H54 (cell line): ENCODE measurements at places on chromosomes 1 and 21.

- DNase-seq, result no peak
Observed at GRCh38 chr1:13783551-13783950, 83.6 kb downstream of the PRDM2 start.

- no peak for DNase-seq
Observed at GRCh38 chr1:153842006-153842471, 66.8 kb downstream of the SLC27A3 start.

DNA sequence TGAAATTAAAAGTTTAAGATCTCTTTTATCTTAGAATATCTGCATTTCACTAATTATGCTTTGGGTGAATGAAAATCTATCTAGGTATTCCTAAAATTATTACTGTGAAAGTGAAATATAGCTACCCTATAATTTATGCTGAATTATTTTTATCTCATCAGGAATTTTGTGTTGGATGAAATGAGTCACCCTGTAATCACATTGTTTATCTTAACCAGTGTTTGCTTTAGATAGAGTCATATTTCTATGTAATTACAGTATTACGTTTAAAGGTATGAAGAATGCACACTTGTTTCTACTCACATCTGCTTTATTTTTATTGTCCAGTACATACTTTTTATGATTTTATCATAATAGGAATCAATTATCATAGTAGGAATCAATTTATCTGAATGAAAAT, 249.2 kb downstream of the NCAM2 start:
- DNase-seq, result no peak

- no peak for DNase-seq
Observed at GRCh38 chr1:235156265-235156664, 4.8 kb downstream of the RBM34 start.

DNA sequence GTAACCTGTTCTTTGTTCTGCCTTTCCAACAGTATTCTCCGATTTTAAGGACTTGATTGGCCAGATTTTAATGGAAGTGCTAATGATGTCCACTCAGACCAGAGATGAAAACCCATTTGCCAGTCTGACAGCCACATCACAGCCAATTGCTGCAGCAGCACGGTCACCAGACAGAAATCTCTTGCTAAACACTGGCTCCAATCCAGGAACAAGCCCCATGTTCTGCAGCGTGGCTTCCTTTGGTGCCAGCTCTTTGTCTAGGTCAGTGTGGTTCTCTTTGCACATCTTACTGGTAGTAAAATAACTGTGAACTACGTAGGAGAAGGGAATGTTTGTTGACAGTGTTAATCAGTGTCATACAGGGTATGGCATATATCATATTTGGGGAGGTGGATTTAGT, 72.7 kb downstream of the UBE4B start:
- no peak for DNase-seq

GRCh38 chr1:12413664-12414410, 184.0 kb downstream of the VPS13D start:
- no peak for DNase-seq

- DNase-seq, result peak; percentile 84
Observed at GRCh38 chr1:1000357-1001056, 610 bp upstream of the HES4 start.
